Activated CD4-positive, alpha-beta T cell treated with anti-CD3 and anti-CD28 coated beads for 48 hours (primary cell): ENCODE measurements at places on chromosomes 5 and 9.

GRCh38 chr5:111641533-111642233 is 115.3 kb downstream of the NREP start:
- no peak for DNase-seq

GRCh38 chr9:105901514-105902109 is 207.3 kb downstream of the TMEM38B start:
- DNase-seq = no peak

DNA sequence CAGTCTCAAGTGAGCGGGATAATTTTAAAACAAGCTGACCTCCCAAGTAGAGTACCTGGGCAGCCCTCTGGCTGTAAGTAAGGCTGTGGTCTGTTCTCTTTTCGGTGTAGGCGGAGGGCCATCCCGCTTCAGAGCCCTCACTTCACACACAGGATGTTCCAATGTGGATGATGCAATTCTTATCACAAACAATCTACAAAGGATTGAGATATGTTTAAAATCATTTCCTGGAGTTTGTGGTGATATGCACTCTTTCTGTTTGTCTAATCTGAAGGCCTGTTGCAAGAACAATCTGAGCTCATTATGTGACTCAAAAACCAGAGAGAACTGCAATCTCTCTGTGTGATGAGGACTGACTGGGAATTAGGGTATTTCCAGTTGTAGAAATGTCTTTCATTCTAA is 42.5 kb downstream of the ITGA2 start:
- peak; percentile 48 for DNase-seq

DNA sequence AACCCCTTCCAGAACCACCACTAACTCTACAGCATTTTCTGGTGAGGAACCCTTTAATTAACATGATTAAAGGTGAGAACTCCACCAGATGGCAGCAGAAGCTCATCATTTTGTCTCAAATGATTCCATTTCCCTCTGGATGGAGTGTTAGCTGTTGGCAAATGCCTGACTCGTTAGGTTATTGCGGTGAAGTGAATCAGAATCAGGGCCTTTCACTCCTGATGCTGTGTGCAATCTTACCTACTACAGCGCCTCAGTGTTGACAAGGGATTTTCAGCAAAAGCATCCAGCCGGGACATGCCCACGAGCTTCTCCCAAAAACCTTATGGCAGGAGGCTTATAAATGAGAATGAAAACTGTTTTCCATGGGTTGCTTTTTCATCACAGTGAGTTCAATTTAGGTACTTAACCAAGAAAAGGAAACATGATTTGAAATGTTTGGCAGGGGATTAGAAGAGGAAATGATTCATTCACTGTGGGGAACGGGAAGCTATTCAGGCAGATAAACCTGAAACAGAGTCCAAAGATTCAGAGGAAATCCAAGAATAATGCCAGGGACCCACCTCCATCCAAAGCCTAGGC is 48.0 kb upstream of the CAST start:
- DNase-seq = peak; percentile 61

- no peak for DNase-seq
These were observed 10.0 kb upstream of the DELE1 start for GRCh38 chr5:141913560-141914198.

GRCh38 chr9:22143799-22144625 is 134.9 kb upstream of the CDKN2B start:
- no peak for DNase-seq

GRCh38 chr5:124162767-124163532 is 583.5 kb downstream of the ZNF608 start:
- no peak for DNase-seq

DNA sequence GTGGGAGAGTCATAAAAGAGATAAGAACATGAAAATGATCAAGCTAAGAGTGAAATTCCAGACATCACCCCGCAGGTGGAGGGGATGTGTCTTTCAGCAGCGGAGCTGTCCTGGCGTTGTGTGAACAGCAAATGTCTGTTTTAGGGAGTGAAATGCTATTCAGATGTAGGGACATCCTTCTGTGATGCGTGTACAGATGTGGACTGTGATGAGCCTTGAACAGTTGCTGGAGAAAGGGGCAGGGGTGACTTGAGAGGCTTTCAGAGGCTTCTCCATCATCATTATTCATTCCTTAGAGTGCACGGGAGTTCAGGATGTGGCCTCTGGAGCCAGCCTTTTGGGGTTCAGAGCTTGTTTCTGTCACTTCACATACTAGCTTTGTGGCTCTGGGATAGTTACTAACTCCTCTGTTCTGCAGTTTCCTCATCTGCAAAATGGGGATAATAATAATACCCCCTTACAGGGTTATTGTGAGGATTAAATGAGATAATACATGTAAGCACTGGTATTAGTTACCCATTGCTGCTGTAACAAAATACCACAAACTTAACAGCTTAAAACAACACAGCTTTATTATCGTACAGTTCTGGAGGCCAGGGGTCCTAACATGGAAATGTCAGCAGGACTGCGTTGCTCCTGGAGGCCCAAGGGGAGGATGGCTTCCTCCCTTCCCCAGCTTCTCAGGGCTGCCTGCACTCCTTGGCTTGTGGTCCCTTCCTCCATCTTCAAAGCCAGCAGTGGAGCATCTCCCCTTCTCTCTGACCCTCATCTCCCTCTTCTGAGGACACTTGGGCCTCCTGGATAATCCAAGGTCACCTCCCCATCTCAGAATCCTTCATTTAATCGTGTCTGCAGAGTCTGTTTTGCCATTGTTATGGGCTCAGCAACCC is 9.4 kb downstream of the TRAF1 start:
- no peak for DNase-seq

- DNase-seq = peak; percentile 92
These were observed at the start of gene GADD45G for GRCh38 chr9:89604729-89605464. TSS of gene GADD45G (plus strand) at chr9:89605012. CDS start at chr9:89605122, 110 bp downstream.

DNA sequence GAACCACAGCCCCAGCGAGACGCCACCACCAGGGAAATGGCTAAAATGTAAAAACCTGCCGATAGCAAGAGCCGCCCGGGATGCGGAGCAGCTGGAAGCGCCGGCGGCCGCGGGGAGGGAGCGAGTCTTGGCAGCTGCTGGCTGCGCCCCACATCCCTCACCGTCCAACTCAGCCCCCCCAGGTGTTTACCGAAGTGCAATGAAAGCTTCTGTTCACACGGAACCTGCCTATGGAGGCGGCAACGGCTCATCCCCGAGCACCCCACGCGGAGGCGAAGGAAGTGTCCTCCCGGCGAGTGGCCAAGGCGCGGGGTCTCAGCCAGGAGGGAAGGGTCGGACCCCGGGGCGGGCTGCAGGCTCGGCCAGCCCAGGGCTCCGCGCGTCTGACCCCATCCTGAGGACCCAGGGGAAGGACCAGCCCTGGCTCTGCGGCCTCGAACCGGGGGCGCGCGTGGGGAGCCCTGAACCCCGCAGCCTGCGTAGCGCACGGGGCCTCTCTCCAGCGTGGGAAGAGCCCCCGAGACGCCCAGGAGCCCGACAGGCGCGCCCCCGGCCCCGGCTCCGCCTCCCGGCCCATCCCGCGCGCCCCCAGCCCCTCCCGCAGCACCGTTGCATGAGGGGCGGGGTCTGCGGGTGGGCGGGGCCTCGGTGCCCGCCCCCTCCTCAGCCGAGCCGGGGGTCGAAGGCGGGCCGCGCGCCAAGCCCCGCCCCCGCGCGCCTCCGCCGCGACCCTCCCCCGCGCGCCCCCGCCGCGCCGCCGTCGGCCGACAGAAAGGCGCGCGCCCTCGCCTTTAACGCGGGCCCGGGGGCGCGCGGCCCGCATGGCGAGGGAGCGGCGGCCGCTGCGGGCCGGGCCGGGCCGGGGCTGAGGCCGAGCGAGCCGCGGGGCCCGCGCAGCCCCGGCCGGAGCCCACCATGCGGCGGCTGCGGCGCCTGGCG is at the start of gene DIPK1B:
TSS of gene DIPK1B (plus strand) at position 822 of the 939 bp plus-strand sequence. CDS start at position 916, 94 bp downstream.
- DNase-seq = no peak

- DNase-seq = no peak
These were observed 12.4 kb downstream of the CCDC112 start for GRCh38 chr5:115284021-115284420.

DNA sequence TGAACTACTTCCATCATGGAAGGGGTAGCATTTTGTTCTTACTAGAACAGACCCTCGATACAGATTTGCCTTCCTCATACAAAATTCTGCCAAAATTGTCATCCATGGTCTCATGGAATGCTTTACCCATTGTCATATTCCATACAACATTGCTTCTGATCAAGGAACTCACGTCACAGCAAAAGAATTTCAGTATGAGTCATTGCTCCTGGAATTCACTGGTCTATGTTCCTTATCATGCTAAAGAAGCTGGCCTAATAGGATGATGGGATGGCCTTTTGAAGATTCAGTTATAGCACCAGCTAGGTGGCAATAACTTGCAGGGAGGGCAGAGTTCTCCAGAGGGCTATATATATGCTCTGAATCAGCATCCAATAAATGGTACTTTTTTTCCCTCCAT is 18.2 kb upstream of the FNIP1 start:
- DNase-seq = no peak

GRCh38 chr5:116778032-116778431 is 203.4 kb upstream of the SEMA6A start:
- DNase-seq = no peak

GRCh38 chr5:160083501-160083900 is 35.7 kb downstream of the PWWP2A start:
- DNase-seq = no peak

DNA sequence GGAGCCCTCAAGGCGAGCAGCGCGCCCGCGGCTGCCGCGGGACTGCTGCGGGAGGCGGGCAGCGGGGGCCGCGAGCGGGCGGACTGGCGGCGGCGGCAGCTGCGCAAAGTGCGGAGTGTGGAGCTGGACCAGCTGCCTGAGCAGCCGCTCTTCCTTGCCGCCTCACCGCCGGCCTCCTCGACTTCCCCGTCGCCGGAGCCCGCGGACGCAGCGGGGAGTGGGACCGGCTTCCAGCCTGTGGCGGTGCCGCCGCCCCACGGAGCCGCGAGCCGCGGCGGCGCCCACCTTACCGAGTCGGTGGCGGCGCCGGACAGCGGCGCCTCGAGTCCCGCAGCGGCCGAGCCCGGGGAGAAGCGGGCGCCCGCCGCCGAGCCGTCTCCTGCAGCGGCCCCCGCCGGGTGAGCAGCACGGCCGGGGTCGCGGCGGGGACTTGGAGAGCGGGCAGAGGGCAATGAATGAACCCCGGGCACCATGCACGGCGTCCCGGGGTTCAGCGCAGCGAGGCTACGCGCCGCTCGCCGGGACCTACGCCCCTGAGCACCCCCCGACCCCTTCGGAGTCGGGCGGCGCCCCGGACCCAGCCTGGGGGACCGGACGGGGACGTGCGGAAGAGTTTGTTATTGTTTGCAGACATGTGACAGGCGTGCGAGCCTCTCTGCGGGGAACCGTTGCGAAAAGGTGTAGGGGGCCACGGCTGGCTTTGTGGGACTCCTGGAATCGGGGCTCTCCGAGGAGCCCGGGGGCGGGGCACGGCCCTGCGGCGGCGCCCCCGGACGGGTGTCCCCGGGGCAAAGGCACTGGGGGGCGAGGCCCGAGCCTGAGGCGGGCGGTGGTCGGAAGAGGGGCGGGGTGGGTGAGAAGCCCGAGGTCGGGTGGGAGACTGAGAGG is 553 bp downstream of the MAP3K1 start:
- peak; percentile 60 for DNase-seq

- DNase-seq = no peak
These were observed 152.2 kb upstream of the OTULINL start for GRCh38 chr5:14429101-14430050.

DNA sequence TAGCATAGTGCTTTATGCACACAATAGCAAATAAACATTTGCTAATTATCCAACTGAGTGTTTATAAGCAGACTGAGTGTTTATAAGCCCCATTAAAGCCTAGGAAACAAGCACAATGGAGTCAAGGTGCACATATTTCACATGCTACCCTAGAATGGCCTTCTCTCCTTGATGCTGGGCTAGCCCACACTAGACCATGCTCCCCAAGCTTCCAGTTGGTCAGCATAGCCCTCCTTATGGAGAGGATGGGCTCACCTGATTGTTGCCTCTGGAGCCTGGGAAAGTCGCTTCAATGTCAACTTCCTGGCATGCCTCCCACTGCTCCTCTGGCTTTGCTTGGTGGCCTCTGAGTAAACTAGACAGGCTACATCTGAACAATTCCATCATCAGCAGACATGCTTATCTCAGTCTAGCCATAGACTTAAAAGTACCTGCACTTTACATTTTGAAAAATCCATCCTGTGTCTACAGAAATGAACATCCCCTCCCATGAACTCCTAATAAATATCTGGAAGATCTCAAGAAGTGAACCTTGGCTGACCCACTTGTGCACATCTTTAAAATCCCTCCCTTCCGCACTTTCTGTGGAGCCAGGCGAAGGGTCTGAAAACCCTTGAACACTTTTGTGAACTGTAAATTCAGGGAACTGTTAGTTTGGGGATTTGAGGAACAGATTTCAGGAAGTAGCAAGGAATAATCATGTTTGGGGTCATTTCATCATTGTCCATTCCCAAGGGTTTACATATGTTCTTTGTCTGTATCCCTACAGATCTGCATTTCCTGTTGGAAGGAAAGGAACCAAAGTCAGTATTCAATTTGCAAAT is 486.6 kb downstream of the ARHGEF28 start:
- no peak for DNase-seq

DNA sequence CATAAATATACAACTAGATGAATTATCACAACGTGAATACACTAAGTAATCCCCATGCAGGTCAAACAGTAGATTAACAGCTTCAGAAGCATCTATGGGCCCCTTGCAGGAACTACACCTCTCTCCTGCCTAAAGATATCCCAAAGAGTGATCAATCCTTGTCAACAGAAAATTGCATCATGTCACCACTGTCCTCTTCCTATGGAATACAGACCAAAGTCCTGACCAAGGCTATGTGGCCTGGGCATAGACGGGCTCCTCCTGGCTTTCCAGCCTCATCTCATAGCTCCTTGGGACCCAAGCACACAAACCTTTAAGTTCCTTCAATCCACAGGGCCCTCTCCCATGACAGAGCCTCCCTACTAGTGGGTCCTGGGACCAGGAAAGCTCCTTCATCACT is 25.3 kb downstream of the NIPAL4 start:
- DNase-seq = no peak

DNA sequence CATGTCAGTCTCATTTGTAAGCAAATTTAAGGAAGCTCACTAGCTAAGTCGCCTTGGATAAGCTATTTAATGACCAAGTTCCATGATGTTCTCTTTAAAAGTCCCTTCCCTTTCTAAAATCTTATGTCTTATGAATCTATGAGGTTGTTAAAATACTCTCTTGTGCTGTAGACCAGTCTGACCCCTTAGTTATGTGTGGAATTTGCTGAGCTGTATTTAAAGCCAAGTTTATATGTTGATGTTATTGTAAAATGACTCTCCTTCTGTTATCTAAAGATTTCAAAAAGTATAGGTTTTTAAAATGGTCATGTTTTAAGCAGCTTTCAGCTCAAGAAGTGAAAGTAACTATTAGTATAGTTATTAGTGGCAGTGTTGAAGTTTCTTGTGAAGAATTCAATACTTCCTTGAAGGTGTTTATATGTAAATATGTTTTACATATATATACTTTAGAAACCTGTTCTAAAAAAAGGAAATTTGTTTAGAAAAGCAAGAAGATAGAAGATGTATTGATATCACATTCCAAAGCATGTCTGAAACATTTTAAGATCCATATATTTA is 92.2 kb downstream of the CDC42SE2 start:
- no peak for DNase-seq
